T-helper 1 cell (primary cell): ENCODE measurements at places on chromosomes 13 and 19.

- no peak for DNase-seq
These were observed 111.2 kb upstream of the SGCG start for GRCh38 chr13:23069566-23069965.

- DNase-seq = no peak
These were observed 47.7 kb upstream of the ATP12A start for GRCh38 chr13:24632382-24633121.

- no peak for DNase-seq
These were observed 224.1 kb downstream of the FGF9 start for GRCh38 chr13:21894703-21895699.

DNA sequence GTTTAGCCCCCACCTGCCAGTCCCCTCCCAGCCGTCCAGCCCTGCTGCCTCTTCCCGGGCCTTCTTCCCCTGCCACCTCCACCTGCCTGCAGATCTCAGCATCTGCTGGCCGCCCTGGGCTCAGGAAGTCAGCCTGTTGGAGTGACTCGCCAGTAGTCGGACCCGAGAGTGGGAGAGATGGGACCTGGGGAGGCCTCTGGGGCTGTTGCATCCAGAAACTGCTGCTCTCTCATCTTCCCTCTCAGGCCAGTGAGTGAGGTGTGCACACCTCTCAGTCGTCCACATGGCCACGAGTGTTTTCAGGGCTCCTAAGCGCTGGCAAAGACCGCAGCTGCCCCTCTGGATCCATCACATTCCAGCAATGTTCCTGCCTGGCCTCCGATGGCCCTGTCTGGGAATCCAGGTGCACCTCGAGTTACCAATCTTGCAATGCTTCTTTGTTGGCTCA lies 151.8 kb upstream of the SOX1 start:
- DNase-seq = no peak

DNA sequence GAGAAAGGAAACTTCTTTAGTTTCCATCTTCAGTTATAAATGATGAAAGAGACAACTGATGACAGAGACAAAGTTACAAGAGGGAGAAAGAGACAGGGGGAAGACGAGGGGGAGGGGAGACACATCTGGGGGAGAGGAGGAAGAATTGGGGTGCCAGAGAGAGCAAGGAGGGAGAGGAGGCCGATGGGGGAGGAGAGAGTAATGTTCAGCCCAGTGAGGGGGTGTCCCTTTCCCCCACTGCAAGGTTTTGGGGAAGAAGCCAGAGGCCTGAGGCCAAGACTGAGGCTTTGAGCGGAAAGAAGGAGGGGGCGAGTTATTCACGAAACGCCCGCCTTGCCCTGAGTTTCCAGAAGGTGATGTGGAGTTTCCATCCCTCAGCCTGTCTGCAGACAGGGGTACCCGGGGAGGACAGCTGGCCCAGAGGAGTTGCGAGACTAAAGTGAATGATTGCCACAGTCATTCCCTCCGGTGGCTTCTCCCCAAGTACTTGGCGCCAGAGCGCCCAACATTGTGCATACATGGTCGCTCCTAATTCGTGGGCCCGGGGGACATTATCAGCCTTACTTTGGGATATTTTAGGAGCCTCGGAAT lies 558 bp upstream of the PPAN start:
- DNase-seq = peak; percentile 49

GRCh38 chr19:16599655-16600346 lies 27.6 kb upstream of the SLC35E1 start:
- DNase-seq = no peak

- DNase-seq = no peak
These were observed 83.6 kb upstream of the ARHGEF7 start for GRCh38 chr13:111031531-111031961.

DNA sequence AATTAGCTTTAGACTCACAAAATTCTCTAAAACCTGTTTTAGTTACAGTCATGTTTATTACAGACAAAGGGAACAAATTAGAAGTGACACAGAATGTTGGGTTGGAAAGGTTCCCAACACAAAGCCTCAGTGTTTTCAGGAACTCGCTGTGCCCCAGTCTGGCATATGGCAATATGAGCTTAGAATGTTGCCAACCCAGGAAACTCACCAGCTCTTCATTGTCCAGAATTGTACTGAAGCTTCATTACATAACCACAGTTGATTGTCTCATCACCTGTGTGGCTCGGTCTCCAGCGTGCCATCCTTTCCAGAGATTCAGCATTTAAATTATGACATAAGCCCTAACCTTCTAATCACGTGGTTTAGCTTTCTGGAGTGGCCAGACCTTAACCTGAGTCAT lies 19.1 kb downstream of the ZNF264 start:
- no peak for DNase-seq

GRCh38 chr13:98468361-98468760 lies 108.5 kb downstream of the STK24 start:
- no peak for DNase-seq

DNA sequence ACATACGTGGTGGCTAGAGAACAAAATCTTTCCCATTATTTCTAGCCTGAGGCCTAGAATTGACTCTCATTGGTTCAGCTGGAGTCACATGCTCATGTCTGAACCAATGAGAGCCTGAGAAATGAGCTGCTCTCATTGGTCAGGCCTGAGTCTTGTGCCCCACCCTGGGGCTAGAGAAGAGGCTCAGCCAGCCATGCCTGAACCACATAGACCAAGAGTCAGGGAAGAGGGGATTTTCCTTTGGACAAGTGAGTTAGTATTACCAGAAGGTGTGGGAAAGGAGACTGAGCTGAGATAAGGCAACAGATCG lies 6.9 kb downstream of the FXYD5 start:
- no peak for DNase-seq

DNA sequence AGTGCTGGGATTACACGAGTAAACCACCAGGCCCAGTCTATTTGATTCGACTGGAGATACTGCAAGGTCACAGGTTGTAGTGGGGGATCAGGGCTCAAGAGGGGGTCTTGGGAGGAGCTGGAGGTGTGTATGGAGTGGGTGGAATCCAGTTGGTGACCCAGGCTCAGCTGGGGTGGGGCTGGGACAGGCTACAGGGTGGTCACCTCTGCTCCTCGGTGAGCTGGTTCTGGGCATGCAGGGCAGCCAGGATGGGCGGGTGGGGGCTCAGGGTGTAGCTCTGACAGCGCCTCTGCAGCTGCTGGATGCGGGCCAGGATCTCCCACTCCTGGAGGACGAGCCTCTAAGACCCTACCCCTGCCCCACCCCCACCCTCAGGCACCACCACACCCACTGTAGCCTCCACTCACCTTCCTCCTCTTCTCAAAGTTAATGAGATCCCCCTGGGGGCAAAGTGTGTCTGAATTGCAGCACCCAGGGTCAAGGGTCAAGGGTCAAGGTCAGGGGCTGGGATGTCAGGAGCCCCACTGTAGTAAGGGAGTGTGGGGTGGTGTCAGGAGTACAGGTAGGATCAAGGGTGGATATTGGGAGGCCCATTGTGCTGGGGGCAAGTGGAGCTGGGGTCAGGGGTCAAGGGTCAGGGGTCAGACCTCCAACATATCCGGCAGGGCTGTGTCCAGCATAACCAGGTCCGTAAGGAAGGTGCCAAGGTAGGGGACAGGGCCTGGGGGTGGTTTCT lies 17.1 kb downstream of the RGL3 start:
- no peak for DNase-seq

- no peak for DNase-seq
These were observed 48.0 kb upstream of the ADGRE5 start for GRCh38 chr19:14333101-14333871.

DNA sequence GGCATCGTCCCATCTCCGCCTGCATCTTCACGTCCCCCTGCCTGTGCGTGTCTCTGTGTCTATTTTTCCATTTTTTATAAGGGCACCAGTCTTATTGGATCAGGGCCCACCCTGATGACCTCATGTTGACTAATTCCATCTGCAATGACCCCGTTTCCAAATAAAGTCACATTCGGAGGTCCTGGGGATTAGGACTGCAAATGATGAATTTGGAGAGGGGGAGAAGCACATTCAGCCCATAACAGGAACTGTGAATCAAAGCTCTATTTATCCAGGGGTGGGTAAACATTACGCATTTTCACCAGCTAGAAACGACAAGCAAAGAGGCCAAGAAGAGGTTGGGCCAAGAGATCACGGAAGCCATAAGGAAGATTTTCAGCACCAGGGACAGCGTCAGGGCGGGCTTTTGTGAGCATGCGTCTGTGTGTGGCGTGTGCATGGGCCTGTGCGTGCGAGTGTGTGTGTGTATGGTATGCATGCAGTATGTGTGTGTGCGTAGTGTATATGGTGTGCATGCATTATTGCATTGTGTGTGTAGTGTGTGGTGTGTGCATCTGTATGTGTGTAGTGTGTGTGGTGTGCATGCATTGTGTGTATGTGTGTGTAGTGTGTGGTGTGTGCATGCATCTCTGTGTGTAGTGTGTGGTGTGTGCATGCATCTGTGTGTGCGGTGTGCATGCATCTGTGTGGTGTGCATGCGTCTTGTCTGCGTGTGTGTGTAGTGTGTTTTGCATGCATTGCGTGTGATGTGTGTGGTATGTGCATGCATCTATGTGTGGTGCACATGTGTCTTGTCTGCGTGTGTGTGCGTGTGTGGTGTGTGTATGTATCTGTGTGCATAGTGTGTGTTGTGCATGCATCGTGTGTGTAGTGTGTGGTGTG lies 19.6 kb downstream of the CELF5 start:
- DNase-seq = no peak

GRCh38 chr19:48490981-48491792 lies 20.4 kb downstream of the LMTK3 start:
- peak; percentile 36 for DNase-seq

DNA sequence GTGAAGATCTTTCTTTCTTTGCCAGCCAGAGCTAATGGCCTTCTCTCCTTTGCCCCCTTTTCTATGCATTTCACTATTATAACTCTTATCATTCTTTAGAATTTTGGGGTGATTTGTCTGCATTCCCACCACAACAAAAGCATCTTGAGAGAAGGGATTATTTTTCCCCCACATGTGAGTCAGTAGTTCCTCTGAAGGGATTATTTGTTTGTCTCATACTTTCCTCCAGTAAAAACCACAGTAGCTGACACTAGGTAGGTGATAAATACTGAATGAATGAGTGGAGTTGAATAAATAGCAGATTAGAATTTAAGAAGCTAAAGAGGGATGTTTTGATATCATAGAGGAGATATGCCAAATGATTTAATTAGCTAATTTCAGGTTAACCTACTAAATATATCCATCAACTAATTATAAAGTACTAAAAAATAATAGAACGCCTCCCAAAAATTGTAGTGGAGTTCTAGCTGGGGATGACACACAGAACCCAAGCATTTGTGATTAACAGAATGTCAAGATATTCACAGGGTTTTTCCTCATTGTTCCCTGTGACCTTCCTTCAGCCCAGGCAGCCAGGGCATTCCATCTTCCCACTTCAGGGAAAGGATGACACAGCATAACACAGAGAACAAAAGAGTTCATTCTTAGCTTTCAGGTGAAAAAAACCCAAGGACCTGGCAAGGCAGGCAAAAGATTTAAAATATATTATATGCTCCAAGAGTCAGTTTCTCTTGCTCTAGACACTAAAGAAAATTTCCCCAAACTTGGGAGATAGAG lies 3.5 kb upstream of the TBC1D4 start:
- DNase-seq = no peak

DNA sequence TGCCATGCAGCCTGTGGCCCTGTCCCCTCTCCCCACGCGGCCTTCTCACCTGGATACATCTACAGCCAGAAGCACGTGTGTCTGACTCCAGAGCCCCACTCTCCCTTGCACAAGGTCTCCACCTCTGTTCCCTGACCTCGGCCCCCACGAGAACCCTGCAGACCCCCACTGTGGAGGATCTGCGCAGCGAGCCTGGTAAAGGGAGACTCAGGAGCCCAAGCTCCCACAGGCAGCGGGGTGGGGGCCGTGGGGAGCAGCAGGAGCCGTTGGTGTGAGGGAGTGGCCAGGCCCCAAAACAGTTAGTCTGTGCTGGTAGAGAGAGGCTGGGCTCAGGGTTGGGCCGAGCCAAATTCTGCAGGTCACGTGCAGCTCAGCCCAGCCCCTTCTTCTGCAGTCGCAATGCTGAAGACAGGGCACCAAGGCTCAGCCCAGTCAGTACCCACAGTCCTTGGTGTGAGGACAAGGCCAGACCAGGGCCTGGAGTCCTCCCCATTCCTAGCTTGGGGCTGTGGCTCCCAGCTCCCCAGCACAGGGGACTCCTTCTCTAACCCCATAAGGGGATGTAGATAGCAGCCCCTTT lies 28.7 kb upstream of the SLC7A10 start:
- DNase-seq = no peak

DNA sequence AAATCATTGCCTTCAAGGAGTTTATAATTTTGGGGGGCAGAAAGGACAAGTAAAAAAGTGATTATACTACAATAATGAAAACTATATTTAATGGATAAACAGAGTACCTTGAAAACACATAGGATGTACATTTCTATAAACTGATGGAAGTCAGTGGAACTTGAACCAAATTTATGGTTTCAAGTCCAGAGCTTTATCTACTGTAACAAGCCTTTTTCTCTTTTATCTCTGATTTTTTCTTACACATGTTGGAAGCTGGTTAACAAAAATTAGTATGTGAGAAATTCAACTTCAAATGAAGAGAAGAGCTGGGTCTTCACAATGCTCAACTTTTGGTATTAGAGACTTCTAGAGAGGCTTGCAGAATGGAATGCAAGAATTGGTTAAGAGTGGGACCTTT lies 393.6 kb downstream of the LMO7 start:
- DNase-seq = no peak

DNA sequence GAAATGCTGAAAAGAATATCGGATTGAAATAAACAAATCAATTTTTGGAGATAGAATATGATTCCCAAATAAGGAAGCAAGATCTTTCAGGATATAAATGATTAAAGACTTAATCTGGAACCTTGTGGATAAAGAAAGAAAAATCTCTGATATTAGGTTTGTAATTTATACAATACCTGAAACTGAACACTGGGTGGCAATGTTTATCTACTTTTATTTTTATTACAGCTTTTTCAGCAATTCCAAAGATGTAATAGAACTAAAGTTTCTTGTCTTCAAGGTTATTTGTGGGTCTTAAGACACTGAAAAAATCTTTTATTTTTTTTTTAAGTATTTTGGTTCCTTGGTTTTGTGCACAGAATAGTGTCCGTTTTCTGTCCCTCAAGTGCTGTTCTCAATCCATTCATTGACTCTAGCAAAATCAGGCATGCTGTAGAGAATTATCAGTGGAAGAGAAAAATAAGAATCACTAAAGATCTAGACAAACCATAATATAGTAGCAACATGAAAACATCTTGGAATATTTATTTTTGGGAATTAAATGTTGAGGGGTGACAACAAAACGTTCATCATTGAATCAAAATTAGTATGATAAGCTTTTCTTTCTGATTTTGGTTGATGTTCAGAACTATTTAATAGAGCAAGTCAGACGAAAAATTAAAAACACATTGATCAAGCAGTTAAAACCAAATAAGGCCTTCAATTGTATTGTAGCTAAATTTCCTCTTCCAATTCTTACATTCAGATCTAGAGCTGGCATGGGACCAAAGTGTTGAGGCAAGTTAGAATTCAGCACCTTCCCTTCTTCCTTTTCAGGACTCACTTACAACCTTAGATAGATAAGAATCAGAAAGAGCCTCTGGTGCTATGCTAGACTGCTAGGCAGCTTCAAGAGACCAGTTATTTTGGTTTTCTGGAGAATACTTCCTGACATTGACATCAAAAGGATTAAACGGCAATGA lies 704.4 kb upstream of the PCDH20 start:
- no peak for DNase-seq
